ENCODE measurements at places on chromosomes 16 and 17.
A peak's percentile ranks its signal among the peaks of the same experiment; 100 is the strongest.

GRCh38 chr17:67365738-67366192 is 612 bp downstream of the PSMD12 start:
- no peak for DNase-seq

DNA sequence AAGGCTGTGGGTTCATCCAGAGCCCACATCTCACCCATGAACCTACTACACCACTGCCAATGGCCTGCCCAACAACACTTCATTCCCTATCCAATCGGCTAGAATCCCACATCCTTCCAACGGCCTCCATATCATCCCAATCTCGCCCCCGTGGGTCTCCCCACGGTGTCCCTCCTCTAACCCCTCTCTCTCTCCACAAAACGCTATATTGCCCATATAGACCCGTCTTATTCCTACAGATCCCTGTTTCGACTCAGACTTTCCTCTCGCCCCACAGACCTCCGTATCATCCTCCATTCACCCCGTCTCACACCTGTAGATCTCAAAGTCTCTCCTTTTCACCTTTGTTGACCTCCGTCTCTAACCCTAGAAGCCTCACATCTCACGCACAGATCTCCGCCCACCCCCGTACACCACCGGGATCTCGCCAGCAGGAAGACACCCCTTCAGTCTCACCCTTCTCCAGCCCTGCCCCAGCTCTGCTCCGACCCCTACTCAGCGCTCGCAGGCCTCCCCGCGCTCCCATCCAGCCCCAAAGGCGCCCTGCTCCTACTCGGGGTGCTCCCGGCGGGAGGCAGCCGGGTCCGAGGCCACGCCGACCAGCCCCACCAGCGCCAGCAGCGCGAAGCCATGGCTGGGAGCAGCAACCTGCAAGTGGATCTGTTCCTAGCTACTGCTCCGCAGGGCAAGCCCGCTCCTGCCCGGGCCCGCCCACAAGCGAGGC is at the start of gene FDXR:
Gene FDXR, minus strand, starts transcription at position 682 of the 724 bp plus-strand sequence. Its CDS starts 50 bp downstream, at position 632.
- DNase-seq: no peak

DNA sequence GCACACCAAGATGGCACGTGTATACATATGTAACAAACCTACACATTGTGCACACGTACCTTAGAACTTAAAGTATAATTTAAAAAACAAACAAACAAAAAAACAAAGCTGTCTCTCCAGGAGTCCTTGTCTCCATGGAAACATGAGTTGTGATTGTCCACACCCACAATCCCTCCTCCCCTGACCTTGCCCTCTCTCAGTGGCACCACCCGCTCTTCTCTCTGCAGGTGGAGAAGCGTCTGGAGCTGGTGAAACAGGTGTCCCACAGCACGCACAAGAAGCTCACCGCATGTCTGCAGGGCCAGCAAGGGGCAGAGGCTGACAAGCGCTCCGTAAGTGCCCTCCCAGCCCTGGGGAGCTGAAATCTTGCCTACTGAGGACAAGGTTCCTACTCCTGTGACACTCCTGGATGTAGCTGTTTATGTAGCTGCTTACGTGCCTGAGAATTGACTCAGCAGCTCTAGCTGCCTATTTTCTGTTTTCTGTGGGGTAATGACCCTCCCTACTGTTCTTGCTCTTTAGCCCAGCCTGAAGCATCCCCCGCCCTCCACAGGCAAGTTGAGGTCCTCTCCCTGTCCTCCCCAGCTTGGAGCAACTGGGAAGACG is 107.0 kb downstream of the ARHGAP44 start:
- DNase-seq: no peak

DNA sequence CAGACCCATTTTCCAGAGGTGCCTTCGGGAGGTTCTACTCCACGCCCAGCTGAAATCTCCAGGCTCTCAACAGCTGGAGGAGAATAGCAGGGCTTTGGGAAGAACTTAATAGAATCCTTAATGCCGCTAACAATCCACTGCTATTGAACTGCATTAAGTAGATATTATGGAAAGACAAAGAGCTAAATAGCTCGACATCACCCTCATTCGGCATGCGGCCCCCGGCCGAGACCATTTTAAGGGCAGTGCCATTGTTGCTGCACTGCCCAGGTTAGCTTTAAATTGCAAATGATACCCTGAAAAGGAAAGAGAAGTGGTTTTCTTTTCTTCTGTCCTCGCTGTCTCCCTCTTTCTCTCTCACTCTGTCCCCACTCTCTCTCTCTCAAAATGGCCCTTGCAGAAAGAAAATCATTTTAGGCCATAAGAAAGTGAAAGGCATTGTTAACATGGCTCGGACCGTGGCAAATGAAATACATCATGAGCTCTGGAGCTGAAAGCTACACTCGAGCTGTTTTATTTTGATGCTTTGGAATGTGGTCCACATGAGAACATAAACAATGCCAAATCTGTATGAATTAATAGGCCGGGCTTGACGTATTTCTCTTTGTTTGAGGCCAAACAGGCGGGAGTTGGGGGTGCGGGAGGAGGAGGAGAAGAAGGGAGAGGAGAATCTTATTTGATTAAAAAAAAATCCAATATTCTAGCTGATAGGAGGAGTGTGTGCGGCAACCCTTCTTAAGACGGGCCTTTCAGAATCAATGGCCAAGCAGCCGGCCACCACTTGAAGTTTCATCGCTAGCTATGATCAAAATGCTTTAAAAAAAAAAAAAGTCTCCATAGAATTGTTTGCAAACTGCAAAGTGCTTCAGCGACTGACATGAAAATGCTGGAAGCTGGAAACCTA is 298.8 kb upstream of the IRX3 start:
- peak; percentile 36 for DNase-seq

GRCh38 chr16:12754824-12755543 is 48.7 kb downstream of the CPPED1 start:
- no peak for DNase-seq

GRCh38 chr16:78816499-78817195 is 717.2 kb downstream of the WWOX start:
- no peak for DNase-seq

GRCh38 chr17:56912105-56912999 is 1.5 kb downstream of the TRIM25 start:
- no peak for DNase-seq

DNA sequence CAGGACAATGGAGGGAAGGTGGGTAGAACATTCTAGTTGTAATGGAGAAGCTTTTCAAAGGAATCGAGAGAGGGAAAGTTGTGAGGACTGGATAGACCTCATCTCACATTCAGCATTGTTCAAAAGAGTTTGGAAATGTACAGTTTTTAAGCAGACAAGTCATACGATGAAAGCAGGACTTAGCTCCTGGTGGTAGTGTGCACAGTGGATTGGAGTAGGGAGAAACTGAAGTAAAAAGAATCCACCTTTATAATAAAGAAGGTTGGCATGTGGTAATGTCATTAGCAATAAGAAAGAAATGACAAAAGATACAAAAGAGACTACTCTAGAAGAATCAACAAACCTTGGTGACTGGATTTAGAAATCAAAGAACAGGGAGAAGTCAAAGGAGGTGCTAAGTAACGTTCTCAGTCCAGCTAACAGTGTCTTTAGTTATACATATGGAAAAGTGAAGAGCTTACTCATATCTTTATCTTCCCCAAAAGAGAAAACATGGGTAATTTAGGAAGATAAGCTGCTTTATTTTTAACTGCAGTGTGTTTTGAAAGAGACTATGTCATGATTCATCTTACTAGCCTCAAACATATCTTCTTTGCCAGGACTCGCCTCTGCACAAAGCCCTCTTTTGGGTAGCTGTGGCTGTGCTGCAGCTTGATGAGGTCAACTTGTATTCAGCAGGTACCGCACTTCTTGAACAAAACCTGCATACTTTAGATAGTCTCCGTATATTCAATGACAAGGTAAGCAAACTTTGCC is 18.7 kb upstream of the EVI2A start:
- no peak for DNase-seq

- peak; percentile 15 for DNase-seq
Measured at GRCh38 chr16:46947900-46948547, 25.4 kb downstream of the DNAJA2 start.

GRCh38 chr16:11105038-11105903 is 150.7 kb downstream of the SOCS1 start:
- no peak for DNase-seq

GRCh38 chr17:67123699-67124098 is 79.3 kb downstream of the CACNG1 start:
- DNase-seq: no peak

DNA sequence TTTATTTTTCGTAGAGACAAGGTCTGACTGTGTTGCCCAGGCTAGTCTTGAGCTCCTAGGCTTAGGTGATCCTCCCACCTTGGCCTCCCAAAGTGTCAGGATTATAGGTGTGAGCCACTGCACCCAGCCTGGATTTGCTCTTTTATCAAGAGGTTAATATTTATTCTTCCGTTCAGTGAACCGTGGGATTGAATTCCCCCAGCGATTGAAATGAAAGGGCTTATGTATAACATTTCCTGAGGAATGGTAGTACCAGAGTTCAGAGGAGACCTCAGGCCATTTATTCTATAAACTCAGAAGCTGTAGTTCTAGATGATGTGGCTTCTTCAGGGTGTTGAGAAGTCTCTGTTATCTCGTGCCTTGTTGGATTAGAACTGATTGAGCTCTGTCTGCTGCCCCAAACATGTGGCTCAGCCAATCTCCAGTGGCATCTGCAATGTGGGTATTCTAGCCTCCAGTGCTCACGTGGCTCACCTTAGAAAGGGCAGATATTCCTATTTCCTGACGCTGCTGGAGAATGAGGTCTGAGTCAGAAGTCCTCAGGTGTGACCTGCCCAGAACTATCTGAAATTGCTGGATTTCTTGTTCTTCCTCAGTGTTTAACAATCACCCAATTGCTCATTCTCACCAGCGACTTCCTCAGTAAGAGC is 22.5 kb downstream of the HMOX2 start:
- DNase-seq: no peak

- DNase-seq: no peak
Measured at GRCh38 chr16:69566981-69567680, 1.4 kb downstream of the NFAT5 start.

- DNase-seq: no peak
Measured at GRCh38 chr16:89563639-89564392, 3.3 kb downstream of the RPL13 start.

DNA sequence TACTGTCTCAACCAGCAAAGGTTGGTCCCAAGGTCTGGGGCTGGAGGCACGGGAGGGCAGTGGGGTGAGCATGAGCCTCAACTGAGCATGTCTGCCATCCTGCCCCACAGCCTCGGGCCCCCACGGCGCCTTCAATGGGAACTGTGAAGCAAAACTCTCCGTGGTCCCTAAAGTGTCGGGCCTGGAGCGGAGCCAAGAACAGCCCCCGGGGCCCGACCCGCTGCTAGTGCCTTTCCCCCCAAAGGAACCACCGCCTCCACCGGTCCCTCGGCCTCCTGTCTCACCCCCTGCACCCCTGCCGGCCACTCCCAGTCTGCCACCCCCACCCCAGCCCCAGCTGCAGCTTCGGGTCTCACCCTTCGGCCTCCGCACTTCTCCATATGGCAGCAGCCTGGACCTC is 4.2 kb downstream of the FBRS start:
- DNase-seq: no peak

GRCh38 chr17:2814049-2814448 is 17.8 kb downstream of the RAP1GAP2 start:
- DNase-seq: no peak

GRCh38 chr16:17544785-17545184 is 74.0 kb upstream of the XYLT1 start:
- DNase-seq: no peak

GRCh38 chr17:9645851-9646545 is 681 bp downstream of the USP43 start:
- DNase-seq: no peak

DNA sequence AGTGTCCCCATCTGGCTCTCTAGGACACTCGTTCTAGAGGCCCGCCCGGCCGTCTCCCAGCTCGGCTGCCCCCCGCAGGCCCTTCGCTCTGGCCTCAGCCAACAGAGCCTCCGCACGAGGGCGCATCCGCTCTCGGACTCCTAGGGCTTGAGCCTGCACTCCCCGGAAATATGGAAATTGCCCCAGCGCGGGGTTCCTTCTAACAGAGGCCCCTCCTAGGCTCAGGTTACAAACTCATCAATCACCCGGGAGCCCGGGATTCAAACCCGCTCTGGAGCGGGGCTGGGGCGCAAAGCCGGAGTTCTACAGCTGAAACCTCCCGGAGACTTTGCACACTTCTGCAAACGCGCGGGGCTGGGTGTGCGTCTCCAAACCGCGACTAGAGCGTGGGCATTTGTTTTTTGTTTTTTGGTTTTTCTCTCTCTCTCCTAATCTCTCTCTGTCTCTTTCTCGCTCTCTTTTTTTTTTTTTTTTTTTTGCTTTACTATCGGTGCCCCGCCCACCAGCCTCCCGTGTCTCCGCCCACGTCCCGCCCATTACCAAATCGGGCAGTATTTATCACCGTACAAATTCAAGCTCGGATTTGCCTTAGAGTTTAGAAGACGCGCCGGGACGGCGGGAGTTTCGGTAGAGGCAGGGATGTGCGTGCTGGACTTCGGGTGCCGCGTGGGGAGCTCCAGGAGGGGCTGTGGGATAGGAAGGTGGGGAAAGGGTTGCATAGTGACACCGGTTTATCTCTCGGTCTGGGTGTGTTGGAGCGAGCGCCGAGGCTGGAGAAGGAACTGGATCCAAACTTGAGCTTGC is 2.4 kb upstream of the FOXL1 start:
- no peak for DNase-seq

GRCh38 chr17:67974598-67975066 is 21.6 kb downstream of the C17orf58 start:
- DNase-seq: no peak

DNA sequence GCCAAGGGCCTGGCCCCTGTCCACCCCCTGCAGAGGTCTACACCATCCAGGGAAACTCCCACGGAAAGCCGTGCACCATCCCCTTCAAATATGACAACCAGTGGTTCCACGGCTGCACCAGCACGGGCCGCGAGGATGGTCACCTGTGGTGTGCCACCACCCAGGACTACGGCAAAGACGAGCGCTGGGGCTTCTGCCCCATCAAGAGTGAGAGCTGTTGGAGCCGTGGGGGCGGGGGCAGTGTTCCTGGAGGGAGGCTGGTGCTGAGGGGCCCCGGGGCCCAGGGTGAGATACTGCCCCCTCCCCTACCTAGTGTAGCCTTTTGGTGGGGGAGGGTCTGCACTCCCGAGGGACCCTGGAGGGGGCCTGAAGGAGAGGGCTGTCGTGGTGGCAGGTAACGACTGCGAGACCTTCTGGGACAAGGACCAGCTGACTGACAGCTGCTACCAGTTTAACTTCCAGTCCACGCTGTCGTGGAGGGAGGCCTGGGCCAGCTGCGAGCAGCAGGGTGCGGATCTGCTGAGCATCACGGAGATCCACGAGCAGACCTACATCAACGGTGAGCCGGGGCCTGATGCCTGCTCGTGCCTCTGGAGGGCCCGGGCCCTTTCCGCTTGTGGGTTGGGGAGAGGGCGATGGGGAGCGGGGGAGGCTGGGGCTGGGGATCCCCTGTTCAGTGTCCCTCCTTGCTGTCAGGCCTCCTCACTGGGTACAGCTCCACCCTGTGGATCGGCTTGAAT is 38.8 kb downstream of the MRC2 start:
- no peak for DNase-seq
